ENCODE measurements at places on chromosomes 3 and 15.
A peak's percentile ranks its signal among the peaks of the same experiment; 100 is the strongest.

DNA sequence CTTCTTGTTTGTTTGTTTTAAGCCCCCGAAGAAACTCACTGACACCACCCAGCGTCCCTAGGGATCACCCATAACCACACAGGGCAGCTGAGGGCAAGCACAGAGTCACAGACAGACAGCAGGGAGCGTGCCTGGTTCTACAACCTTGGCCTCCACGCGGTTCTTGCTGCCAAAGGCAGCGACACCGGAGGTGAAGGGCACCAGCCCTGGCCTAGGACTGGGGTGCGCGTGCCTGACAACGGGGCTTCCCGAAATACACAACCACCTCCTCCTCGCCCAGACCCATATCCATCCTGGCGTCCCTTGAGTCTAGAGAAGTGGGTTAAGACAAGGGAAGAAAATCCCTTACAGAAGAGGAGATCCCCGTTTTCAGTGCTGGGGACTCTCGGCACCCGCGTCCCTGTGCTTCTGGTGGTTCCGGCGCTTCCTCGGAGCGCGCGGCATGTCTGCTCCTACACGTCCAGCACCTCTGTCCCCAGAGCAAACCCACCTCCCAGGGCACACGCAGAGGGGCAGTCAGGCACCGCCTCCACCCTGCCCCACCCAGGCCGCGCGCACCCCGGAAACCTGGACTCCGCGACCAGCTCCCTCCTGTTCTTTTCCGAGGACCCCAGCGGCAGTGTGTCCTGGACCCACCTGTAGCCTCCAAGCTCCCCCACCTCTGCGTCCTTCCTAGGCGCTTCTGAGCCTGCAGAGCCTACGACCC, 911 bp downstream of the RFTN1 start:
- peak; percentile 83 for DNase-seq

- DNase-seq = peak; percentile 68
Measured at GRCh38 chr15:77107531-77108355, 36.8 kb upstream of the TSPAN3 start.

DNA sequence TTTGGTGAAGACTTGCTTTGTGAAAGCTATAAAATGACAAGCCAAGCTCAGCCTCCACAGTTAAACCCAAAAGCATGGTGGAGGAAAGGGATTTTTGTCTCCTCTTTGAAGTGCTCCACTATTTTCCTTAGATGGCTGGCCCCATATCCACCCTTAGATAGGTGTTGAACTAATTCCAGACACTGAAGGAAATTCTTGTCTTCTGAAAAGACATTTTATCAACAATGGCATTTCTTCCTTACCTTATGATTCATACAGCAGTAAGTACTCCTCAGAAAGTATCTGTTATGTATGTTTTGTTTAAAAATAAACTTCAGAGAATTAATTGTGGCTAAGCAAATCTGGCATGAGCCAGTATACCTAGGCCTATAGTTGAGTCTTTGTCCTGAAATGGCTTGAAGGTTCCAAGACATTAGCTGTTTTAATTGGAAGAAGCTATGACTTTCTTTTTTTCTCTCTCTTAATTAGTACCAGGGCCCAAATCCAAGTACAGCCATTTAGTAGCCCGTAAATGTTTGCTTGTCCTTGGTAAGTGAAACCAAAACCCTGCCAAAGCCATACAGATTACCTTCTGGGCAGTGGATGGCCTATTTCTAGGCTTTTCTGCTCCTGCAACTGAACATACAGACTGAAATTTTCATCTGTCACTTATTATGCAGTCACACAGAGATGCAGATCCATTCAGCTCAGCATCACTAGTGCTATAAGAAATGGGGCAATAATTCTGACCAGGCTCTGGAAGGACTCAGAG, 5.1 kb upstream of the BFSP2 start:
- DNase-seq = no peak

- no peak for DNase-seq
Measured at GRCh38 chr3:41662288-41662687, 299.6 kb downstream of the ULK4 start.

GRCh38 chr3:69197922-69198530, 75.6 kb upstream of the LMOD3 start:
- DNase-seq = peak; percentile 84

- no peak for DNase-seq
Measured at GRCh38 chr3:13053893-13054292, 19.3 kb downstream of the IQSEC1 start.

DNA sequence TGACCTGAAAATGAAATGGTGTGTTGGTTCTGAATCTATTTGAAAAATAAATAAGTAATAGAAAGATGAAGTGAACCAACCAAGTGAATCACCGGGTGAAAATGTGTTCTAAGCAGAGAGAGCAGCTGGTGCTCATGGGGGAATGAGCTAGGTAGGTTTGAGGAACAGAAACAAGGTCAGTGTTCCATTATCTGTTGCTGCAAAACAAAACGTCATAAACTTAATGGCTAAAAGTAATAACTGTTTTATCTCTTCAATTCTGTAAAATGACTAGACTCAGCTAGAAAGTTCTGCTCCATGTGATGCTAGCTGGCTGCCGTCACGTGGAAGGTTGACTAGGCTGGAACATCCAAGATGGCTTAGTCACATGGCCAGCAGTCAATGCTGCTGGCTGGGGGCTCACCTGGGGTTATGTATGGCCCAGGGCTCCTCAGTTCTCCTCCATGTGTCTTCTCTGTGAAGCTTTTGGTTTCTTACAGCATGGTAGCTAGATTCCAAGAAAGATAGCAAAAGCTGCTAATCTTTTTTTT, 13.3 kb upstream of the SH3BP5 start:
- no peak for DNase-seq

DNA sequence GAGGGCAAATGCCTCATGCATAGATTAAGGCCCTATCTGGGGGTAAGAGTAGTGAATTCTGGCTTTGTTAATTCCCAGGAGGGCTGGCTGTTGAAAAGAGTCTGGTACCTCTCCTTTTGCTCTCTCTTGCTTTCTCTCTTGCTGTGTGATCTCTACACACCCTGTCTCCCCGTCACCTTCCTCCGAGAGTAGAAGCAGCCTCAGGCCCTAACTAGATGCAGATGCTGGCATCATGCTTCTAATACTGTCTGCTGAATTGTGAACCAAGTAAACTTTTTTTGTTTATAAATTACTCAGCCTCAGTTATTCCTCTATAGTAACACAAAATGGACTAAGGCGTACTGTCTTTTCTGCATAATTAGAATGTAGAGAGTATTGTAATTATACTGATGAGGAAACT, 908.1 kb downstream of the DIPK2A start:
- DNase-seq = no peak

- peak; percentile 42 for DNase-seq
Measured at GRCh38 chr3:14913926-14914778, 33.2 kb upstream of the NR2C2 start.

Data from activated effector memory CD4-positive, alpha-beta T cell treated with anti-CD3 and anti-CD28 coated beads, Interleukin-2, amount 50 U/mL, for 16 hours (primary cell).